Neural progenitor cell (in vitro differentiated cells): ENCODE measurements at places on chromosomes 7 and 10. TPM values are rescaled to one million over a fixed set of nuclear protein-coding genes. Genes with fewer than 3 reads are reported as not detected.

Gene PRR15
- total RNA-seq, result 0.77 and 1.7 TPM in 2 replicates

Gene CARD11
- total RNA-seq, result 0.75 and 0.87 TPM in 2 replicates

Gene OR2A42
- total RNA-seq, result 0.15 TPM in 1 of 2 replicates, not detected in the other

Gene KLF14
- total RNA-seq, result not detected in 2 replicates

Gene LRRC4
- 19.8 and 26.9 TPM in 2 replicates for total RNA-seq

Gene ENTPD1
- total RNA-seq, result 0.46 and 1.6 TPM in 2 replicates

Gene SPAM1
- not detected in 2 replicates for total RNA-seq

Gene SCRN1
- total RNA-seq, result 95.9 and 106 TPM in 2 replicates

Gene FUOM
- total RNA-seq, result 9.3 and 20.5 TPM in 2 replicates

Gene STEAP1B
- total RNA-seq, result 1.6 and 3.0 TPM in 2 replicates

Gene PLEKHS1
- not detected in 2 replicates for total RNA-seq

Gene SPRN
- total RNA-seq, result 0.06 and 0.12 TPM in 2 replicates

Gene STEAP2
- total RNA-seq, result 3.0 and 3.6 TPM in 2 replicates

Gene PRTFDC1
- total RNA-seq, result 26.4 and 37.7 TPM in 2 replicates

Gene CPVL
- 40.5 and 56.6 TPM in 2 replicates for total RNA-seq

Gene ZCCHC24
- total RNA-seq, result 5.9 and 10.7 TPM in 2 replicates

Gene JAKMIP3
- total RNA-seq, result 0.31 and 0.37 TPM in 2 replicates

Gene INSYN2A
- total RNA-seq, result not detected in 2 replicates

Gene TMEM140
- not detected in 2 replicates for total RNA-seq

Gene VDAC2
- 163 and 341 TPM in 2 replicates for total RNA-seq

Gene NDUFB8
- total RNA-seq, result 124 and 144 TPM in 2 replicates

Gene CNPY1
- total RNA-seq, result not detected in 2 replicates

Gene PDCD4
- total RNA-seq, result 57.7 and 106 TPM in 2 replicates

Gene NHLRC2
- 38.0 and 47.6 TPM in 2 replicates for total RNA-seq

Gene TMEM139
- 0.94 and 5.4 TPM in 2 replicates for total RNA-seq

Gene VIPR2
- 0.92 and 3.1 TPM in 2 replicates for total RNA-seq

Gene ARHGEF35
- total RNA-seq, result 0.97 and 2.1 TPM in 2 replicates

Gene TFAM
- 44.9 and 61.2 TPM in 2 replicates for total RNA-seq

Gene PODXL
- 37.7 and 38.4 TPM in 2 replicates for total RNA-seq

Gene ZNF746
- total RNA-seq, result 11.0 and 24.1 TPM in 2 replicates

Gene CYP3A7
- not detected in 2 replicates for total RNA-seq

Gene TFEC
- 0.03 and 0.06 TPM in 2 replicates for total RNA-seq

Gene KNDC1
- total RNA-seq, result 1.8 and 5.6 TPM in 2 replicates

Gene UNC5B
- total RNA-seq, result 3.3 and 9.2 TPM in 2 replicates

Gene TMEM176A
- total RNA-seq, result 0.62 TPM in 1 of 2 replicates, not detected in the other

Gene CALY
- 1.6 TPM in 1 of 2 replicates, not detected in the other for total RNA-seq

Gene H2BK1
- not detected in 2 replicates for total RNA-seq

Gene PRF1
- total RNA-seq, result not detected in 2 replicates

Gene AKR1B15
- not detected in 2 replicates for total RNA-seq

Gene SLC13A1
- not detected in 2 replicates for total RNA-seq

Gene GJC3
- 0.34 TPM in 1 of 2 replicates, not detected in the other for total RNA-seq

Gene ZNF735
- total RNA-seq, result not detected in 2 replicates
